ENCODE measurements at places on chromosomes 5 and 9. TPM values are rescaled to one million over a fixed set of nuclear protein-coding genes. Genes with fewer than 3 reads are reported as not detected.

FAM221B gene
- total RNA-seq = not detected

GRIA1 gene
- total RNA-seq = 3.4 TPM

LECT2 gene
- not detected for total RNA-seq

ZNF879 gene
- total RNA-seq = 4.5 TPM

TTC1 gene
- total RNA-seq = 51.8 TPM

FAM151B gene
- total RNA-seq = 4.6 TPM

PCDH12 gene
- 9.8 TPM for total RNA-seq

HSD17B3 gene
- 1.0 TPM for total RNA-seq

TAF11L5 gene
- total RNA-seq = not detected

CDH18 gene
- not detected for total RNA-seq

DAB2 gene
- total RNA-seq = 162 TPM

RBM22 gene
- total RNA-seq = 36.4 TPM

RNF183 gene
- not detected for total RNA-seq

CSNK1A1 gene
- total RNA-seq = 206 TPM

GLDC gene
- 3.0 TPM for total RNA-seq

DPH7 gene
- total RNA-seq = 26.8 TPM

MSMP gene
- total RNA-seq = 1.1 TPM

ABLIM3 gene
- 35.3 TPM for total RNA-seq

ORM2 gene
- total RNA-seq = 3.4 TPM

SGCD gene
- total RNA-seq = 10.4 TPM

EIF4E1B gene
- total RNA-seq = not detected

PDLIM4 gene
- total RNA-seq = 7.7 TPM

FOXD1 gene
- 0.29 TPM for total RNA-seq

PPP3R2 gene
- not detected for total RNA-seq

Measured in left lung (tissue), 14 donors.